ENCODE measurements at places on chromosomes 4 and X.

DNA sequence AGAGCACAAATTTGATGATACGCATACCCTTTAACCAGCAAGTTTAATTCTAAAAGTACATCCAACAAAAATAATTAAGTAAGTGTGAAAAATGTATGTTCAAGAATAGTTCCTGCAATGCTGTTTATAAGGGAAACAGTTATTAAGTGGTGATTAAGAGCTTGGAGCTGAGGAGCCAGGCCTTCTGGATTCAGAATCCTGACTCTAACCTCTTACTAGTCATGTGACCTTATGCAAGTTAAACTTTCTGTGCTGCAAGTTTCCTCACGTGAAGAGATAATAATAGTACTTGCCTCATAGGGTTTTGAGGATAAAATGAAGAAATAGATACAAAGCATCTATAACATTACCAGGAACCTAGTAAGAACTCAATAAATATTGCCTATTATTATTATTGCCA, 77.7 kb downstream of the FAM13A start:
- no peak for DNase-seq

GRCh38 chr4:54566608-54567007, 91.1 kb upstream of the KIT start:
- DNase-seq = no peak

- DNase-seq = no peak
Measured at GRCh38 chrX:118148737-118149136, 32.1 kb upstream of the KLHL13 start.

DNA sequence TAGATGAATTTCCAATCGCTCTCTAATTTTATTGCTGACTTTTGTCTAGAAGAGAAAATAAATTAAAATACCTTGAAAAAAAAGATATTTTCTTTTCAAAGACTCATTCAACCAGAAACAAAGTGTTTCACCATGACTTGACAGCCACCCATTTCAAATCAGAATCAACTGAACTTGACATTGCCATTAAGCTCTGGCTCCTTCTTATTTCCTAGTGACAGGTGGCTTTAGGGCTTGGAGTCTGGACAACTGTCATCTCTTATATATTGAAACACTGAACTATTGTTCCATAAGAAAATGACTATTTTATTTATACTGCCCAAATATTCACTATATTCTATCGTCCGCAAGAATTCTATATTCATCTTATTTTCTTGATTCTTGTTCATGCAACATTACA, 229.2 kb downstream of the SLC39A8 start:
- no peak for DNase-seq

GRCh38 chr4:157978680-157979361, 194.0 kb downstream of the GASK1B start:
- DNase-seq = peak; percentile 72

GRCh38 chr4:157270552-157270951, 50.0 kb downstream of the GRIA2 start:
- no peak for DNase-seq

DNA sequence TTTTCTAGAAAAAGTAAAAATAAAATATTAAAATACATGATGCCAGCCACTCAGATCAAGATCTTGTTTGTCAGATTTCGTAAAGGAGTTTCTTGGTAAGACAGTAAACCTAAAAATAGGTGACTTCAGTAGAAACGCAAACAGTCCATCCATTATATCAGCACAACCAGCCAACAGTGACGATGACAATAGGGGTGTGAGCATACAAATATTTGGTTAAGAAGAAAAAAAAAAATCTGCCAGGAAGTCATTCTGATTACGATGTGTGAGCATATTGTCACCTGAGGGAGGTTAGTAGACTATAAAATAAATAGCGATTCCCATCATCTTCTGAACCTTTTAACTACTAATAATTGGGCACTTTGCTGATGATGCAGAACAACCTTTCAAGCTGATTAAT, 37.6 kb downstream of the SLC7A11 start:
- DNase-seq = no peak

- DNase-seq = no peak
Measured at GRCh38 chr4:120155287-120155686, 88.6 kb upstream of the MAD2L1 start.

GRCh38 chrX:130467936-130468335, 66.1 kb downstream of the RBMX2 start:
- DNase-seq = no peak

DNA sequence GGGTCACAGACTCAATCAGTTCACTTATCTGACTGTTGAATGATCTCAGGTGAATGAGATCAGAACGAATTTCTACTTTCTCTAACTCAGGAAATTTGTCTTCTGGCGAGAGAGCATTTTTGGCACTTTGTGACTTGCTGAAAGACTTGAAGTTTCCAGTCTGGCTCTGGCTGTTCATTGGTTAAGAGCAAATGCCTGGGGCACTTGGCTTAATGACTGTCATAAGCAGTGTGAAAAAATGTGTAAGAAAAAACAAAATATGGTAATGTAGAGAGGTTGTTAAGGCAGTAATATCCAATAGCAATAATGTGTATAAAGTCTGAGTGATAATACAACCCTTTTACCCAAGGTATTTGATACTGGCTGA, 71.3 kb upstream of the PGRMC2 start:
- no peak for DNase-seq

- DNase-seq = no peak
Measured at GRCh38 chr4:162782778-162783525, 383.7 kb downstream of the NAF1 start.

- DNase-seq = no peak
Measured at GRCh38 chr4:189828081-189828697, 112.5 kb upstream of the FRG1 start.

DNA sequence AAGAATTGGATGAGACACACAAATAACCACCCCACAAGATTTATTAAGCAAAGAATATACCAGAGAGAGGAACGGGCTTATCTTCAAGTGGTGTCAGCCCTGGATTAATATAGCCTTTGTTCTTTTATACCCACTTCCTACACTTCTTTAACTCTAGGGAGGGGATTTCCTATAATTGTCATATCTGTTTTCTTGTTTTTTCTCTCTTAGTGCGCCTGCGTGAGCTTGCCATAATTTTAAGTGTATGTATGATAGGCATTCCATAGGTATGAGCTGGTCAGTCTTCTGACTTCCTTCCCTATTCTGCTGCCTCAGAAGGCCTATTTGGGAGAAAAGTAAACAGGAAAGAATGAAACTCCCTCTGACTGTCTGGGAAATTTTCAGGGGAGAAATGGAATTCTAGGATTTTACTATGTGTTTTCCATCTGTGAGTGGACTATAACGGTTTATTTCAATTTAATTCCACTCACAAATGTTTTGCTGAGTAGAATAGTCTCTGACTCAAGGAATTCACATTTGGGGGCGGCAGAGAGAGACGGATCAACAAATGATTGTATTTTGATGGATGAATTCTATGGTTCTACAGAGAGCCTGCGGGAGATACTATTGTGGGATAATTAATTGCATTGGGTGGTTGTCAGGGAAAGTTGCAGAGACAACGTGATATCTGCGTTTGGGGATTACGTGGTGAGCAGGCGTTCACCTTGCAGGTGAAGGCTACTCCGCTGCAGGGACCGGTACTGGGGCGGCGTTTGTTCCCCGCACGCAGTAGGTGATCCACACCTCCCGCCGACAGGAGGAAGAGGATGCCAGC, 626 bp upstream of the CEP135 start:
- peak; percentile 97 for DNase-seq

DNA sequence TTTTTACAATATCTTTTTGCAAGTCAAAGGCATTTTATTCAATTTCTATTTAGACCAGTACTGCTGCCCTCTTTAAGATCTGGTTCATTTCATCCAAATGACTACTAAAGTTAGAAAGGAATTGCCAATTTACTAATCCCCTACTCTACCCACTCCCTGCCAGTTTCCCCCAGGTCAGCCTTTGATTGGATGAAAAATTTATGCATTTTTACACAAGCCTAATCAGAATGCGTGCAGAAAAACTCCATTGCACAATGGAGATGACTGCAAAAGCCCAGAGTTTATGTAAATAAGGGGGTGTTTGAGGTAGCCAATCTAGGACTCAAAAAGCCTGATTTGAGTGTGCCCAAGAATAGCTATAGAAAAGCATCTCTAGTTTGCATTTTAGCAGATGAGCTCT, 310.6 kb downstream of the PABPC4L start:
- no peak for DNase-seq

- no peak for DNase-seq
Measured at GRCh38 chrX:154486052-154486395, 391 bp downstream of the UBL4A start.

DNA sequence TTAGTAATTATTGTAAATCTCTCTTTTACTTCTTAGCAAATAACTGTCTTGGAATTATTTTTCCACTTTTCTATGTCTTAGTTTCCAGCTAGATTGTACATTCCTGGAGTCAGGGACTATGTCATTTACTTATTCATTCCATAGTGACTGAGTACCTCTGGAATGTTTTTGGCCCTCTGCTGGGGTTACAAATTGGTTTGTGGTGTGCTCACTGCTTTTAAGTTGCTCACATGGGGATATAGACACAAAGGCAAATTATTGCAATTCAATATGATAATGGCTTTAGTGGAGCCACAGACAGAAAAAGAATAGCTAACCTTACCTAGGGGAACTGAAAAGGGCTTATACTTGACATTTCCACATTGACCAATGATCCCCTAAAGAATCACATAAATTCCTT, 63.7 kb upstream of the PDGFRA start:
- peak; percentile 97 for DNase-seq

DNA sequence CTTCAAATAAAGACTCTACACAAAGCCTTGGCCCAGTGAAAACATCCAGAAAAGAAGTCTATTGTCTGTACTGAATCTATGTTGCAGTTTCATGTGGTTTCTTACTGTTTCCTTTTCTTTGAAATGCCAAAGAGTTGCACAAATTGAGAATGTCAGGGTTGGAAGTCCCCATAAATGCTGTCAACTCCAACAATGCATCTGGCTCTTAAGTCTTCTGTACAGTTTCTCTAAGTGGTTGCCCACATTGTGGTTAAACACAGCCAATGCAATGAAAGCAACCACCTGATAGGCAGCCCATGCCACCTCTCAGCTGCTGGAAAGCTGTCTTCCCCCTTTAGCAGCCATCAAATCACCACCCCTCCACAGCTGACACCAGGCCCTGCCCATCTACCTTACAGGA, 67.2 kb upstream of the C1GALT1C1 start:
- no peak for DNase-seq

- DNase-seq = no peak
Measured at GRCh38 chr4:112818594-112818965, 181.6 kb downstream of the LARP7 start.

DNA sequence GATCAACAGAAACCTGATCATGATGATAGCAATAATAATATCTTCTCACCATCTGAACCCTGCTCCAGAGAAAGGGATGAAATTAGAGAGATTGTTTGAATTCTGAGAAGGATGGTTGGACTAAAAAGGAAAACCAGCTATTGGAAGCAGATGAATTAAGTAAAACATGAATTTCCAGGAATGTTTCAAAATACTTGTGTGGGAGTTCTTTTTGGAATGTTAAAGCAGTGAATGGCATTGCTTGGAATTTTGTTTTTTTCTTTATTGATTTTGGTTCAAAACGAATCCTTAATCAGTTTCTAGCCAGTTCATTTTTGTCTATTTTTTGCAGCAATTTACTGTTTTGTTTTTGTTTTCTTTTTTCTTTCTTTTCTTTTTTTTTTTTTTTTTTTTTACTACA, 150.3 kb downstream of the NHS start:
- DNase-seq = peak; percentile 45

GRCh38 chr4:186920483-186920882, 196.8 kb upstream of the FAT1 start:
- DNase-seq = peak; percentile 69

DNA sequence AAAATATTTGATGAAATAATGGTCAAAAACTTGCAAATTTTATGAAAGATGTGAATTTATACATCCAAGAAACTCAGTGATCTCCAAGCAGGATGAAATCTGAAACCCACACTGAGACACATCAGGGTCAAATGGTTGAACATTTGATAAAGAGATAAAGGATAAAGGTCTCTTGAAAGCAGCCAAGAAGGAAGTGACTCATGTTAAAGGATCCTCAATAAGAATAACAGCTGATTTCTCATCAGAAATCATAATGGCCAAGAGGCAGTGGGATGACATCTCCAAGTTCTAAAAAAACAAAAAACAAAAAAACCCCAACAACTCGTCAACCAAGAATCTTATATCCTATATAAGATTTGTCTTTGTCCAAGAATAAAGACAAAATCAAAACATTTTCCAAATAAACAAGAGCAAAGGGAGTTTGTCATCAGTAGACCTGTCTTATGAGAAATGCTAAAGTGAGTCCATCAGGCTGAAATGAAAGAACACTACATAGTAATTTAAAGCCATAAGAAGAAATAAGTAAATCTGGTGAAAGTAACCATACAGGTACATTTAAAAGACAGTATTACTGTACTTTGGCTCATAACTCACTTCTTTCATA, 121.7 kb downstream of the PDS5A start:
- DNase-seq = no peak

DNA sequence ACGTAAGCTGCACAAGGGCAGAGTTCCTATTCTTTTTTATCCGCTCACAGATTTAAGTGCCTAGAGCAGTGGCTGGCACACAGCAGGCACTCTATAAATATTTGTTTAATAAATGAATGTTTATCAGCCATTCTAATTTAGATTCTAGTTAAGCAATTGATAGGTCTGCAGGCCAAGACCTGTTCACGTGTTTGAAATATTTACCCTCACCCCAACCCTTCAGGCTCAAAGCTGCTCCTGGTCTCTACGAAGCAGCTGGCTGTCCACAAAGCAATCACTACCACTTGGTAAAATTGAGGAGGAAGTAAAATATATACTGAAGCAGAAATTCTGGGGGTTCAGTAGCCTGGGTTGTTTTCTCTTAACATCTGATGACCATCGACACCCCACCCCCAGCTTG, 158.1 kb downstream of the MGST2 start:
- DNase-seq = no peak

- no peak for DNase-seq
Measured at GRCh38 chr4:167397586-167397985, 163.3 kb upstream of the SPOCK3 start.

- DNase-seq = no peak
Measured at GRCh38 chr4:184401397-184402171, 72.8 kb downstream of the IRF2 start.

DNA sequence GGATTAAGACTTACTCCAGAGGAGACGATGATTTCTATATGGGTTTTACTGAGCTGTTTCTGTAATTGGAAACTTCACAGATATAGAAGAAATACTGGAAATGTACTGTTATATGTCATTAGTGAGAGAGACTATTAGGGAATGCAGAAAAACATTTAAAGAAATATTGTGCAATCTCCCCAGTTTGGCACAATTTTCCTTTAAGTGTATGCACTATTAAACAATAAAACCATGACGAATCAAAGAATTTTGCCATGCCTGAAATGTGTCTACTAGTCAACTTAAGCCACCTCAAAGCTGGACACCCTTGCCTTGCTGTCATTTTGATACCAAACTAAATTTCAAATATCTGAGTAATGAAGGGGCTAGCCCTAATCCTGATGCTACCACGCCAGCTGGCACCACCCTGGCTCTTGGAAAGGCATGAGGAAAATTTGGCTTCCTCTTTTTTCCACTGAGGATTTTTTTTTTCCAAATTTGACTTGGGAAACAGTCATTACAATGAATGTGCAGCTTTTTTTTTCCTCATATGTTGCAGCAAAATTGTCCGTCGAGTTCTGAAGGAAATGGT, 36.1 kb downstream of the MTTP start:
- DNase-seq = no peak

GRCh38 chr4:8230891-8231290, 31.8 kb downstream of the SH3TC1 start:
- no peak for DNase-seq

- no peak for DNase-seq
Measured at GRCh38 chr4:43471950-43472349, 579.4 kb downstream of the GRXCR1 start.

- DNase-seq = no peak
Measured at GRCh38 chrX:65502618-65503017, 32.0 kb downstream of the LAS1L start.

All from fibroblast of skin of abdomen (primary cell).